ENCODE measurements at places on chromosomes 2 and 18.

DNA sequence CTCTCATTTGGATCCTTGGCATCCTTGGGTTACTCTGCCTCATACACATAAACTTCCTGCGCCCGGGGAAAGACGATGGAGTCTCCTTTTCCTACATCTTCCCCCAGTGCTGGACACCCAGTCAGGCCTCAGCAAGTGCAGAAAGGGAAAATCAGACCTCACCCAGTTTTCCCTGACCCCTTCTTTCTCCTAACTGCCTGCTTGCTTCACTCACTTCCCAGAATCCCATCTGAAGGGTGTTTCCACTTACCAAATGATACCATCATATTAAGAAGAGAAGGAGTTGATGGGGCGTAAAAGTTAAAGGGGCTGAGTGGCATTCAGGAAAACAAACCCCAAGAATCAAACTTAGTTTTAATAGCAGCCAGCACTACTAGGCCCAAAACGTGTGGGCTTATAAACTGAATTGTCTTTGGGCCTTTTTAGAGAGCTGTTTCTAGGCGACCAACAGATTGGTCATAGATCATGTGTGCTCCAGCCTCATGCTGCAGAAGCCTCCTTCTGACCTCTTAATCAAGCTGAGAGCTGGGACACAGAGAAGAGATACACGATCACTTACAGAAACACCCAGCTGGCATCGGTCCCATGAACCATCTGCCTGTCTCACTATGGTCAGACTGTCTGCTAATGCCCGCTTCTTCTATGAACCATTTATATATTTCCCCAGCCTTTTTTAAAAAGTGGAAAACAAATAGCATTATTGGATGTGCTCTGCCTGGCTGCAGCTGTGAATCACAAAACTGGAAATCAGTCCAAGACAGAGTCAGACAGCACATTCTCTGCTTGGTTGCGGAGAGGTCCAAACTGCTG is 165.7 kb upstream of the SLC14A2 start:
- no peak for DNase-seq

- DNase-seq: no peak
Observed at GRCh38 chr18:57624988-57625387, 3.4 kb upstream of the NARS1 start.

- no peak for DNase-seq
Observed at GRCh38 chr2:20667151-20667530, 197 bp downstream of the GDF7 start.

DNA sequence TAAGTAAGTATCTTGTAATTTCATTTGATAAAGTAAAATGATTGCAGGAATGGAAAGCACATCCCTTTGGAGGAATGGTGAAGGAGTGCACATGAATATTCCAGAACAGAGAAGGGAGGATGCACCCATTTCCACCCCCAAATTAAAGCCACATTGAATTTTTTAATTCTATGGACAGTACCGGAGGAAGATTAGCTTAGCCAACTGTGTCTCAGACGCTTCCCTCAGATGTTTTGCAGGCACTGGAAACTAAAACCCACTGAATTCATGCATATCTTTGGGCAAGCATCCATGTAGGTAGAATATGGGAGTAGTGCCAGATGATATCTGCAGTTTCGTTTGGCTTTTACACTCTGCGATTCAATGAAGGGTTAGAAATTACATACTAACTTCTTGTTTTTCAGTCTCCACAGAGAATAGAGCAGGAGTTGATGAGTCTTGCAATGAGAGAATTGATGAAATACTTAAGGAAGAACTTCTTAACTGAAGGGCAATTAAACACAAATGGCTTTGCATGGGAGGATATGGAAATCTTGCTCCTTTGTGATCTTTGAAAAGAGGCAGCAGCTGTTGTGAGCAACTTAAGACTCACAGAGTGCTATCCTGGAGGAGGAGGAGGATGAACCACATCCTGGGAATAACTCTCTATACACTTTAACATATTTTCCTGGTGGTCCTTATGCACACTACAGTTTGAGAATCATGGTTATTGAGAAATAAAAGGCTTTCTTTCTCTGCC is 71.7 kb upstream of the MYO3B start:
- DNase-seq: no peak

GRCh38 chr2:102513355-102513939 is 40.4 kb downstream of the SLC9A4 start:
- DNase-seq: no peak

- DNase-seq: no peak
Observed at GRCh38 chr18:34028324-34028723, 196.4 kb downstream of the NOL4 start.

Measured in GM19239 (cell line).